RKO (cell line): ENCODE measurements at places on chromosomes 1 and 21.

DNA sequence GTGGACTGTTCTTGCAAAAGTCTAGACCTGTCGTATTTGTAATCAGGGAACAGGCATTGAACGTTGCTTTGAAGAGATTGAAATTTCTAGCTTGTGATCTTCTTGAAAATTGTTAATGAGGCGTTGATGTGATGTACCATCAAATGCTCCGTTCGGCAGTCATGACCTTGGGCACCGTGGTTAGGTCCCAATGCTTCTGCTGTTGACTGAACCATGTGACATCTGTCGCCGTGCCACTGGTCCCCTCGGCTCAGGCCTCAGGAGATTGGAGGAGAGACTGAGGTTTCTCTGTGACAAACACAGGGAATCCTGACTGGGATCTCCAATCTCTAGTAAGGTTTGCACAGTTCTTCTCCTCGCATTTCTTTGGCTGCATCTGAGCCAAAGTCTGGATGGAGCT lies 18.1 kb upstream of the KCNAB2 start:
- no peak for DNase-seq

DNA sequence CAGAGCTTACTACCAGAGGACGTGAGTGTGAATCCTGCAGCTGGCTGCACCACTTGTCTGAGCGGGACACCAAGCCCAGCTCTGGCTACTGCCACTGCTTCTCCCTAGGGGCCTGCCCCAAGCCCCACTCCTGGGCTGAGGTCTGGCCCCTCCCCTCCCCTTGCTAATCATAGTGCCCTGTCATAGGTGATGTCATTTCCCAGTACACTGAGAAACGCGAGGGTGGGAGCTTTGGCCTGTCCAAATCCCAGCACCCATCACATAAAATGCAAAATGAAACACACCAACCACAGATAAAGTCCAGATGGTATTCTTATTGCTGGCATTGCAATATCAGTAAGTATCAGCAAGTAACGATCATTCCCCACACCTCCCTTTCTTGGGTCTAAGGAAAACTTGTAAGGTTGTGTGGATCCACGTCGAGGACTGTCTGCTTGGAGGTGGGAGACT lies 77.7 kb downstream of the TOMM20 start:
- no peak for DNase-seq

DNA sequence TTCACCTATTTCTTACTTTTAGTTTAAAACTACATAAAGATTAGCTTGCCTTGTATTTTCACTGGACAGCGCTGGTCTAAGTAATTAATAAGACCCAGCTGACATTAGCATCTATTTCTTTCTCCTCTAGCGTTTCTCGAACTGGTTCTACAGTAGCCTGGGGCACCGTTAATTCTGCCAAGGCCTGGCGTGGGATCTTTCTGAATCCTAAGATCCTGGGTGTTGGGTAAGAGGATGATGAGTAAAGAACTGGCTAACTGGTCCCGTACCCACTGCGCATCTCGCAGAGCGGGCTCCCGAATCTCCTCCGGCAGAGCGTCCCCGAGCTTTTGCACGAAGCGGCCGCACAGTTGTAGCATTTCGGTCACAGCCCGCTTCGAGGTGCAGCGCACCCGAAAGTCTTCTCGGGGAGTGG lies 309 bp downstream of the NSL1 start:
- peak; percentile 92 for DNase-seq

DNA sequence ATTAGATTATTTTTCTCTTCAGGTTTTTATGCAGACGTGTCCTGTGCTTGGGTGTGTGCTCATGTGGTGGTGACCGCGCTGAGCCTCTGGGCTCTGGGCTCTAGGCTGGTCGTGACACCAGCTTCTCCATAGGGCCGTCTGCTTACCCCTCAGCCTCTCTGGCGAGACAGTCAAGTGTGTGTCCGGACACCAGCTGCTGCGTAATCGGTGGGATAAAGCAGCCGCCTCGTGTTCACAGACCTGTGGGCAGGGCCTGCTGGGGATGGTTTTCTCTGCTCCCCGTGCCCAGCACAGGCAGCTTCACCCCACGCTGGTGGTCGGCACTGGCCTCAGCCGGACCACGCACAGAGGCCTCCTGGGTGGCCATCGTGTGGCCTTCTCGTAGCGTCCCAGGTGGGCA lies 33.6 kb upstream of the DIP2A start:
- DNase-seq: no peak

GRCh38 chr1:161949548-161949947 lies 74.1 kb downstream of the OLFML2B start:
- no peak for DNase-seq

DNA sequence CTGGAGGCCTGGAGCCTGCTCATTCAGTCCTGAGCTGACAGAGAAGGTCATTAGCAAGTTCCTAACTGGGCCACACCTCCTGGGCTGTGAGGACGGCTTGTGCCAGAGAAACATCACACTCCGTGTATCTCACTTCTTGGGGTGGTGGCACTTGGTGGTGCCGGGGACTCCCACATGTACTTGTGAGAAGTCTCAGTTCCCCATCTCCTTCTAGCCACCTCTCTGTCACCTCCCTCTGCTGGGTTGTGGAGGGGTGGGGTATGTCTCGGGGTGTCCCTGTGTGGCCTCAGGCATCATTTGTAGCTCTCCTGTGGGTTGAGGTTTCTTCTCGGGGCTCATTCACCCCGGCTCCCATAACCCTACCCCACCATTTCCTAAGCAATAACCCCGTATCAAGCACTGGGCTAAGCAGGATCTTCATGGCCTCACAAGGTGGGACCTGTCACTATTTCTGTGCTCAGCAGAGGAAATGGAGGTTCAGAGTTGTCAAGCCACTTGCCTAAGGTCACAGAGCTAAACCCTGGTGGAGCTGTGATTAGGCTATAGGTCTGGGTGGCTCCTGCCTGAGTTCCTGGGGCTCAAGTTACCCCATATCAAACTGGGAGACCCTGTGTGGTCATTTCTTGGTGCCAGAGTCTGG lies 62.5 kb downstream of the UBIAD1 start:
- no peak for DNase-seq

DNA sequence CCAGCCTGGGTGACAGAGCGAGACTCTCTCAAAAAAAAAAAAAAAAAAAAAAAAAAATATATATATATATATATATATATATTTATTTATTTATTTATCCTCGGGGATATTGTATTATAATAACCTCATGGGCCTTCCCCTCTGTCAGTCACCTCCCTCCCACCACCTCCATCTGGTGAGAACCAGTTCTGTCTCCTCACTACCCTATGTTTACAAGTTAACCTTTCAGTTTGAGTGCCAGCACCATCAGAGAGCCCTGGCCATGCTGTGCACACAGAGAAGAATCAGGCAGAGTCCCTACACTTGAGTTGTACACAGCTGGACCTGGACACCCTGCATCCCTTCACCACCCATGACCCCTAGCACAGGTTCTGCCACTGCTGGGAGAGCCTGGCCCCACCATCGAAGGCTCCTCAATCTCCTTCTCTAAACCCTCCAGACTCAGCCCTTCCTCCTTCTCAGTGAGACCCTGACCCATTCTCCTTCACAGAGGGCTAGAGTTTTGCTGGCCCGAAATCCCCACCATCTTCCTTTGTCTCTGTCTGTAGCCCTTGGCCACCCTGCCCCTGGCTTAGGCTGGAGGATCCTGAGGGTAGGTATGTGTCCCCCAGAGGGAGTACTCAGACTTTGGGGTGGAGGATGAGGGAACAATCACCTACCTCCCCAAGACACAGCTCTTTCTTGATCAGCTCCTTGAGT lies 1.2 kb downstream of the S100A5 start:
- DNase-seq: no peak

DNA sequence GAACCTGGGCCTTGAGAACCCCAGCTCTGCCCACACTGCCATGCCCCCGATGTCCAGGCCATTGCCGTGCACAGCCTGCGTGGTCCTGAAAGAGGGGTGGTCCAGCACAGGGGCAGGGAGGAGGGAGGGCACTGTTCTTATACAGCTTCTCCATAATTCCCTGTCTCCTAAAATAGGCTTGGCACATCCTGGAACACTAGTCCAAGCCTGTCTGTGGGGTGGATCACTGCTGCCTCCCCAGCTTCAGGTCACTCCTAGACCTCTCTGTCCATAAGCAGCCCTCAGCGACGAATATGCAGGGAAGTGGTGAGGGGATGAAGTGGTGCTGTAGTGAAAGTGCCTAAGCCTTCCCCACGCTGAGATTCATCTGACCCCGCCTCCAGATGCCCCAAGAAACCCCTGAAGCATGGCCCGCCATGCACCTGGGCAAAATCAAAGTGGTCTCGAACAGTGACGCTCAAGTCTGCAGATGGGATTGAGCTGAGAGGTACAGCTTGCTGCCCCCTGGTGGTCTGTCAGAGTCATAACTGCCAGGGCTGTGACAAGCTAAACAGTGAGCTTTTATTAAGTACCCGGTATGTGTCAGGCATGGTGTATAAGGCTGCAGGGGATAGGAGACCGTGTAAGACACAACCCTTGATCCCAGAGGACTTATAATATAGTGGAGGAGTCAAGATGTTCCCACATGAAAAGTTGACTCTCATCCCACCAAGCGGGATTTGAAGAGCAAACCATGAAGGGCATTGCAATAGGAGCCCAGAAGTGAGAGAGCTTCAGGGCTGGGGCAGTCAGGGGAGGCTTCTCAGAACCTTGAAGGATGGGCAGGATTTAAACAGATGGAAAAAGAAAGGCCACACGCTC lies 66.6 kb downstream of the FAM163A start:
- DNase-seq: peak; percentile 82

DNA sequence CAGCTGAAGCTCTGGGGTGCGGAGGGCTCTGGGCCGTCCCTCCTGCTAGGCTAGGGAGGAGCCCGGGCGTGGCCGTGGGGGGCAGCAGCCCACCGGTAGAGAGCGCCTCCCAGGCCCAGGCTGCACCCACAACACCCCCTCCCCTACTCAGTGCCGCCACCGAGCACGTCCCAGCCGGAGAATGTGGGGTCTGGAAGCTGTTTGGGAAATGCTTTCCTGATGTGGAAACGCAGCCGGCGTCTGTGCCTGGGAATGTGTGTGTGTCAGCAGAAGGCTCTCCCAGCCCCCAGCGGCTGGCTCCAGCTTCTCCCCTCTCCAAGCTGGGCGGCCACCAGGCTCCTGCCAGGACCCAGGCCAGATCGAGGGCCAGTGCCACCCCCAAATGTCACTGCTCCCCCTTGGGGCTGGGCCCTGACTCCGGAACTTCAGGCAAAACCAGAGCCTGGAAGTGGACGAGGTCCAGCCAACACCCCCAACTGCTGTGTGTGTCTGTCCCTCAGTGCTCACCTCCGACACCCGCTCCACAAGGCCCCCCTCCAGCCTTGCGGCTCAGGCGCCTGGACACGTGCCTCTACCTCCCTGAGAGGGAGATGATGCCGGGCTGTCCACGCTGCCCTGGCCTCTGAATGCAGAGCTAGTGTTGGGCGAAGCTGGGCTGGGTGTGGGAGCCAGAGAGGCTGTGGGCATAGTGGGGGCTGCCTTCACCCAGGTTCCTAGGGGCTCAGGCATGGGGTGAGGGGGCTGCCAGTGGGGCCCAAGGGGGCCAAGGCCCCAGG lies 74.7 kb downstream of the MEGF6 start:
- no peak for DNase-seq

- DNase-seq: no peak
These were observed 18.4 kb downstream of the CAPZA1 start for GRCh38 chr1:112638110-112638428.

GRCh38 chr1:207321790-207322645 lies 540 bp downstream of the CD55 start:
- peak; percentile 38 for DNase-seq

DNA sequence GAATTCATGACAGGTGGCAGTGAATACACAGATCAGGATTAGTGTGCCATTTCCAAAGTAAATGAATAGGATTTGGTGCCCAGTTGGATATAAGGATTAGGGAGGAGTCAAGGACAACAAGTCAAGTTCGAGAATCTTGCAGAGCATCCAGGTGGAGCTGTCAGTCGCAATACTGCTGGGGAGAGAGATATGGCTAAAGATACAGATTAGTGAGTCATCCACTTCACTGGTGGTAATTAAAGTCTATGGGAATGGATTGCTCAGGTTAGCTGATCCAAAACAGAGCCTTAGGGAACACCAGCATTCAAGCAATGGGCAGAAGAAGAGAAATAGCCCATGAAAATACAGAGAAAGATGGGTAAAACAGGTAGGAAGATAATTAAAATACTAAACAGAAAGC lies 26.8 kb downstream of the BCAS2 start:
- DNase-seq: no peak

DNA sequence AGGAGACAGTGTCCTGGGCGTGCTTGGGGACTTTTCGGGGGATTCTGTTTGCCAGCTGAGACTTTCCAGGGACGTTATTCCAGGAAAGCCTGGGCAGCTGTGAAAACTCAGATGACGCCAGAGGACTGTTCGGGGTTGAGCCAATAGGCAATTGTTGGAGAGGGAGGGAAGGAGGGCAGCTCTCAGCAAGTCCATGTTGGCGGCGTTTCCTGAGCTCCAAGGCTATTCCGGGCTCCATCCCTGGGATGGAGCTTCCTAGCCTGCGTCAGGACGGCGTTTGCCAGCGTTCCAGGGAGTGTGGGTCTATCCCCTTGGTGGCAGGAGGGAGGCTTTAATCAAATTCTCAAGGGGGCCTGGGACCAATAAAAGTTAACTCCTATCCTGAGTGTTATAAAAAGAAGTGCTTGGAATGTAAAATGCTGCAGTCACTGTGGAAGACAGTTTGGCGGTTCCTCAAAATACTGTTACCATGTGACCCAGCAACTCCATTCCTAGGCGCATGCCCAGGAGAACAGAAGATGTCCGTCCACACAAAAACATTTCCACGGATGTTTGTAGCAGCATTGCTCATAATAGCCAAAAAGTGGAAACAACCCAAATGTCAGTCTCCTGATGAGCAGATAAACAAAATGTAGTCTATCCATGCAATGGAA lies 15.2 kb downstream of the SLC27A3 start:
- DNase-seq: no peak

- DNase-seq: no peak
These were observed 152.0 kb downstream of the KIF26B start for GRCh38 chr1:245306628-245307410.

DNA sequence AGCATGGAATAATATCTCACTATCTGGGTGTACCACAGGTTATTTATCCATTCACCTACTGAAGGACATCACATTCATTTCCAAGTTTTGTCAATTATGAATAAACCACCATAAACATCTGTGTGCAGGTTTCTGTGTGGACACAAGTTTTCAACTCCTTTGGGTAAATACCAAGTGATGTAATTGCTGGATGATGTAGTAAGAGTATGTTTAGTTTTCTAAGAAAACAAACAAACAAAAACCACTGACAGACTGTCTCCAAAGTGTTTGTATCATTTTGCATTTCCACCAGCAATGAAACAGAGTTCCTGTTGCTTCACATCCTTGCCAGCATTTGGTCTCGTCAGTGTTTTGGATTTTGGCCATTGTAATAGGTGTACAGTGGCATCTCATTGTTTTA lies 435.7 kb upstream of the PROX1 start:
- no peak for DNase-seq

GRCh38 chr1:31617916-31618746 lies 642 bp downstream of the HCRTR1 start:
- DNase-seq: no peak

- no peak for DNase-seq
These were observed 27.0 kb downstream of the MROH7 start for GRCh38 chr1:54668567-54668966.

DNA sequence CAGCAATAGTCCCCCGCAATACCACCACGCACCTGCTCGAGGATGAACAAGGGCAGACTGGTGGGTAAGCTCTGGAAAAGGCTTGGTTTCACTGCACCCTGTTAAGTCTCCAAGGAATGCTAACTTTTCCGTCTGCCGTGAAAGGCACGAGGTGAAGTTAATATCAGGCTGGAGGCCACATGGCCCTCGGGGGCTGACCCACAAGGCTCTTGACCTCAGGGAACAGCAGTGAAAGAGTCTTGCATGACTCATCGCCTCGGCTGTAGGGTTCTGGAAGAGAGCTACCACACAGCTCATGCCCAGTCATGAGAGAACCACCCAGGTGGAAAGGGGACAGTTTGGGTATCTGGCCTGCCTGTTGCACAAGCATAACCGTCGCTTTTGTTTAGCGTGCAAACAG lies 24.7 kb downstream of the SCCPDH start:
- peak; percentile 19 for DNase-seq
